ENCODE measurements at places on chromosomes 7 and 10.
A peak's percentile ranks its signal among the peaks of the same experiment; 100 is the strongest.

DNA sequence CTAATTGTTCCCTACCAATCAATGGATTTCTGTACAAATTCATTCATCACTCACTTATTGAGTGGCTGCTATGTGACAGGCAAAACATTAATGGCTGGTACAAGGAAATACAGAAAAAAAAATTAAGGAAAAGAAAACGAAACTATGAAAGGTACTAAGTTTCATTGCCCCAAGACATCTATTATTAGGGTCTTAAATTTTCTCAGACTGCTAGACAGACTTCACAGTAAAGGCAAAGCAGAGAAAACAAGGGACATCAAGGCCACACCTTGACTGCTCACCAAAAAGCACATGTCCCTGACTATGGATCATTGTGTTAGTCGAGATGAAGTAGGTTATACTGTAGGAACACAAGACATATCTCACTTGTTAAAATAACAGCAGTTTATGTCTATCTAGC is 36.5 kb downstream of the DGKI start:
- DNase-seq, result no peak

GRCh38 chr10:103568505-103568904 is 75.0 kb downstream of the NEURL1 start:
- no peak for DNase-seq

- DNase-seq, result peak; percentile 86
These were observed 6.3 kb downstream of the C10orf67 start for GRCh38 chr10:23338155-23338828.

DNA sequence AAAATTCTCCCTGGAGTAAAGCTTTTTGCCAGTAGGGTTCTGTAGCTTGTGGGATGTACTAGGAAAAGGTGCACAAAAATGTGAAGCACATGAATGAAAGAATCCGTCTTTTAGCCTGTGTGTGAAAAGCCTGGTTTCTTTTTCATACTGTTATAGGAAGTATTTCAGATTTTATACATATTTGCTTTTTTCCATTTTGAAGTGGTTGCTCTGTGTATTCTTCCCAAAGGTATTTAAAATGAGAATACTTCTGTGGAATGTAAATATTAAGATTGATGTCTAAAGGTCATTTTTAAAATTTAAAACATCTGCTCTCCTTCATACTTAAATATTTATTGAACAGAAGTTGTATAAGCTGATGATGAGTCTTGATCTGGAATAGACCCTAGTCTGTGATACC is 96.8 kb downstream of the CDK14 start:
- DNase-seq, result no peak

- DNase-seq, result no peak
These were observed 224.6 kb downstream of the WDR37 start for GRCh38 chr10:1280466-1281404.

- DNase-seq, result peak; percentile 90
These were observed 45.6 kb downstream of the ZNF438 start for GRCh38 chr10:30986053-30986555.

- no peak for DNase-seq
These were observed 60.8 kb upstream of the BTRC start for GRCh38 chr10:101293007-101293723.

- peak; percentile 67 for DNase-seq
These were observed 63.9 kb downstream of the STK17A start for GRCh38 chr7:43646603-43647338.

DNA sequence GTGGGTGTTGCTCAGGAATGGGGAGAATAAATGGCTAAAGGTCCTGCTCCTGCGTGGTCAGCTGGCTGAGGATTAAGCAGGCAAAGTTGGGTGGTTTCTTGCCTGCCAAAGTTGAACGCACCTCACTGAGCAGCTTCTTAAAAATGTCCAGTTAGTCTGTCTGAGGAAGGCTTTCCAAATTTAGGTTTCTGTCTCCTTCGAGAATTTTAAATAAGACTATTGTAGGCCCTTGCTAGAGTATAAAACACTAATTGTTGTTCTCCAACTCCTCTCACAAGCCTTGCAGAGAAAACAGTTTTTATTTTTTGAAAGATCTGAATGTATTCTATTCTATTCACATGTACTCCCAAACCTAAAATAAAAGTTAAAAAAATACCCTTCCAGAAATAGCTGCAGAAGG is 122.0 kb upstream of the LAMB4 start:
- no peak for DNase-seq

- DNase-seq, result peak; percentile 42
These were observed 208.6 kb upstream of the NPY start for GRCh38 chr7:24075426-24075810.

- no peak for DNase-seq
These were observed 6.1 kb upstream of the SLC29A4 start for GRCh38 chr7:5276611-5277010.
